Fibroblast of skin of scalp (primary cell): ENCODE measurements at places on chromosomes 6 and 20.

- DNase-seq: no peak
These were observed 546.2 kb downstream of the MEI4 start for GRCh38 chr6:78199044-78199443.

- DNase-seq: no peak
These were observed 538.5 kb downstream of the BMP2 start for GRCh38 chr20:7305976-7306375.

DNA sequence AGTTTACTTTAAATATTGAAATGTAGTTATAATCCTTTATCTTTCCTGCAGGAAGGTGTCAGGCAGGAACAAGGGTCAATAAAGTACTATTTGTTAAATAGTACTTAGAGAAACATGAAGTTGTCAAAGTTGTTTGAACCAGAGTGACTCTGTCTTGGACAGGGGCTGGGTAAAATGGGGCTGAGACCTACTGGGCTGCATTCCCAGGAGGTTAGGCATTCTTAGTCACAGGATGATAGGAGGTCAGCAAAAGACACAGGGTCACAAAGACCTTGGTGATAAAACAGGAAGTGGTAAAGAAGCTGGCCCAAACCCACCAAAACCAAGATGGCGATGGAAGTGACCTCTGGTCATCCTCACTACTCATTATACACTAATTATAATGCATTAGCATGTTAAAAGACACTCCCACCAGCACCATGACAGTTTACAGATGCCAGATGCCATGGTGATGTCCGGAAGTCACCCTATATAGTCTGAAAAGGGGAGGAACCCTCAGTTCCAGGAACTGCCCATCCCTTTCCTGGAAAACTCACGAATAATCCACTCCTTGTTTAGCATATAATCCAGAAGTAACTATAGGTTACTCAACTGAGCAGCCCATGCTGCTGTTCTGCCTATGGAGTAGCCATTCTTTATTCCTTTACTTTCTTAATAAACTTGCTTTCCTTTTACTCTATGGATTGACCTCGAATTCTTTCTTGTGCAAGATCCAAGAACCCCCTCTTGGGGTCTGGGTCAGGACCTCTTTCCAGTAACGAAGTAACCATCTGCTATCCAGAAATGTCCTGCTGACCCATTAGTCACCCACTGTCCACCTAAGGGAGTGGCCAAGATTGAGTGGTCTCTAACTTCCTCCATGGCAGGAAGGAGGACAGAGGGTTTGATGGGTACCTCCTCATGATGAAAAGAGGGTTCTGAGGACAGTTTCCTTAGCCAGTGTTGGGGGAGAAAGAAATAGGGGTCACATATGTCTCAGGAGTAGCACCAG is 19.6 kb downstream of the SLC22A2 start:
- no peak for DNase-seq

GRCh38 chr6:142943711-142944123 is 1.3 kb downstream of the HIVEP2 start:
- DNase-seq: no peak

DNA sequence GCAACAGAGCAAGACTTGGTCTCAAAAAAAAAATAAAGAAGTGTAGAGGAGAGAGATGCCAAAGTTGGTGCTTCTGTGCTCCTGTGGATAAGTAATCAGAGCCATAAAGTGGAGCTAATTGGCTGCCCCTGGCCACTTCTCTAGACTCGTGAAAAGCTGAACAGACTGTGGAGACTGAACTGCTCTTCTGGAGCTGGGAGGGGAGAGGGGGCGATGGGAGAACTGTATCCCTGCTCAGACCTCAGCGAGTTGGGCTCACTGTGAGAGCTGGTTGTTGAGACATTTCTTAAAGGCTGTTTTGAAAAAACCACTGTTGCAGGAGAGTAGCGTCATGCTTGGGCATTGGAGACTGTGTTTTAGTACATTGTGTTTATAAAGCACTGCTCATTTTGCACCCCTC is 125.7 kb downstream of the TCP11 start:
- no peak for DNase-seq

GRCh38 chr6:149897015-149897697 is 757 bp downstream of the RAET1E start:
- DNase-seq: peak; percentile 82

- DNase-seq: no peak
These were observed 149.7 kb downstream of the ID4 start for GRCh38 chr6:19986691-19987438.

GRCh38 chr6:117915846-117916245 is 8.8 kb downstream of the SLC35F1 start:
- DNase-seq: no peak

DNA sequence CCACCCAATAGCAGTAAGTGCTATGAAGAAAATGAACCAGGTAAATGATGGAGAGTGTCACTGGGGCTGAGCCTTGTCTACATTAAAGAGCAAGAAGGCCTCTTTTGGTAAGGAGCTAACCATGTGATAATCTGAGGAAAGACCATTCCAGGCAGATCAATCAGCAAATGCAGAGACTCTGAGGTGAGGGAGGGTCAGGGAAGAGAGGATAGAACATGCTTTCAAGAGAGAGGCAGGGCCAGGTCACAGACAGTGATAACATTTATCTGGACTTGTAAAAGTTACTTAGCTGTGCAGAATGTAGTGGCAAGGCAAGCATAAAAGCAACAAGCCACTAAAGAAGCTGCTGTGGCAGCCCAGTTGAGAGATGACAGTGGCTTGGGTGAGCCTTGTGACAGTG is 197.3 kb downstream of the TASP1 start:
- no peak for DNase-seq

GRCh38 chr20:59325142-59325523 is 24.7 kb downstream of the EDN3 start:
- DNase-seq: peak; percentile 48

DNA sequence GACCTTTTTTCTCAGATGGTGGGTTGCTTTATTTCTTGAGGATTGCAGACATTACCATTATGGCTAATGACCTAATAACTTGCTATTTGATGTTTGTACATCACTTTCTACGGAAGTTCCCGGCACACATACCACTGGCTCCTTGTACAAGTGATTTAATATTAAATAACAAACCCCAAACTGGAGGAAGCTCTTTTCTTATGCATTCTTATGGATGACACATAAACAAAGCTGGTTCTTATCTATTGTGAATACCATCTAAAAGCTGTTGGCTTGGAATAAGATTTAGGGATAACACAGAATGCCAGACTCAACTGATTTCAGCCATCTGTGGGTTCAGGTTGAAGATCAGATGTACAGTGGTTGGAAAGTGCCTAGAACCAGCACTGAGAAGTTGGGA is 272.6 kb downstream of the TSHZ2 start:
- no peak for DNase-seq

DNA sequence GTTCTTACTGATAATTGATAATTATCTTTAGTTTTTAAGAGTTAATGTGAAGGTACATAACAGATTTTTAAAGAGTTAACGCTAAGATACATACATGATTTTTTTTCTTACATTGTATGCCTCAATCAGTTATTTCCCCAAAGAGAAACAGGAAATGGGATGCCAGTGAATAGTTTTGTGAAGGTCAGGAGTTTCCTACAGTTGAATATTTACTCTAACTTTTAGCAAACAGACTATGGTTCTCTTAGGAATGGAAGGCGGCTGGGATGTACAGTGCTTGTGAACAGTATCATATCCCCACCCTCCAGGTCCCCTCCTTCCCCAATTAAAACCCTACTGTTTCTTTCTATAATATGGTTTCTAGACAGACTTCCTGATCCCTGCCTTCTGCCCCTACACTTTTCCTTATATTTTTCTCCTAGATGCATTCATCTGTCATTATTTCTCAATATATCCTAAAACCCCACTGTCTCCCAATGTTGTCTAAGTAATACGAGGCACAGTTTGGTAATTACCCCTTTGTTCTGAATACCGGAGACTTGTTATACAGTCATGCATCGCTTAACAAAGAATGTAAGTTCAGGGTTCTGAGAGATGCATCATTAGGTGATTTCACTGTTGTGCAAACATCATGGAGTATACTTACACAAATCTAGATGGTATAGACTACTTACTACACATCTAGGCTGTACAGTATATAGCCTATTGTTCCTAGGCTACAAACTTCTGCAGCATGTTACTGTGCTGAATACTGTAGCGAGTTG is 29.2 kb downstream of the SLC35A1 start:
- DNase-seq: no peak

DNA sequence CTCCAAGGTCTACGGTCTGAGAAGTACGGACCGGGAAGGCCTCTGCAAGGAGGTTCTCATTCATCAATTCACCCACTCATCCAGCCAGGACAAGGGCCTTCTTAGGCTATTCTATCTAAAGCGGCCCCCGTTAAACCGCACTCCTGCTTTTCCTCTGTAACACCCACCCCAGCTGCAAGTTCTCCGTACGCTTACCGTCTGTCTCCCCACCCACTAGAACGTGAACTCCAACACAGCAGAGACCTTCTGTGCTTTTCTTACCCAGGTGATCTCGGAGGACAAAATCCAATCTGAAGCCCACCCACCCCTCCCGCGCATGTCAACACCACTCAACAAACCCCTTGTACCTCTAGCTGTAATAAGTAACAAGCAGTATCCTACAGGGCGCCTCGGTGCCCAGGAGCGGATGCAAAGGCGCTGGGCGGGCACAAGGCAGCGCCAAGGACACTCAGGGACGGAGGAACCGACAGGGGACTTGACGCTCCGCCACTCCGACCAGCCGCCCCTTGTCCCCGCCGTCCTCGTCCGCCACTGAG is 351 bp downstream of the AURKA start:
- DNase-seq: no peak

DNA sequence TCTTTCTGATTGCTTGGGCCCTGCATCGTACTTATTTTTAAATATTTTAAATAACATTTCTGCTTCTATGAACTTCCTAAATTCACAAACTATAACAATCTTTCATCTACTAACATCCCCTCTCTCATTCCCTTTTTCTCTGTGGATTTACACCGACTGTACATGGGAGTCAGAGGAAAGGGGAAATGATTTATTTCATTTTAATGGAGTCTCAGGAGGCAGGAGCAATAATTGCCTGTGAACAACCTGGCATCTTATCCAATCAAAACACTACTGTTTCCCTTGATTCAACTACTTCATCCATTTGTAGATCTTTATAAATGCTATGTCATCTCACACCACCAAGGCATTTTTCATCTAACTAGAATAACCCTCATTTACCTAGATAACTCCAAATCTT is 89.6 kb downstream of the FHL5 start:
- no peak for DNase-seq

DNA sequence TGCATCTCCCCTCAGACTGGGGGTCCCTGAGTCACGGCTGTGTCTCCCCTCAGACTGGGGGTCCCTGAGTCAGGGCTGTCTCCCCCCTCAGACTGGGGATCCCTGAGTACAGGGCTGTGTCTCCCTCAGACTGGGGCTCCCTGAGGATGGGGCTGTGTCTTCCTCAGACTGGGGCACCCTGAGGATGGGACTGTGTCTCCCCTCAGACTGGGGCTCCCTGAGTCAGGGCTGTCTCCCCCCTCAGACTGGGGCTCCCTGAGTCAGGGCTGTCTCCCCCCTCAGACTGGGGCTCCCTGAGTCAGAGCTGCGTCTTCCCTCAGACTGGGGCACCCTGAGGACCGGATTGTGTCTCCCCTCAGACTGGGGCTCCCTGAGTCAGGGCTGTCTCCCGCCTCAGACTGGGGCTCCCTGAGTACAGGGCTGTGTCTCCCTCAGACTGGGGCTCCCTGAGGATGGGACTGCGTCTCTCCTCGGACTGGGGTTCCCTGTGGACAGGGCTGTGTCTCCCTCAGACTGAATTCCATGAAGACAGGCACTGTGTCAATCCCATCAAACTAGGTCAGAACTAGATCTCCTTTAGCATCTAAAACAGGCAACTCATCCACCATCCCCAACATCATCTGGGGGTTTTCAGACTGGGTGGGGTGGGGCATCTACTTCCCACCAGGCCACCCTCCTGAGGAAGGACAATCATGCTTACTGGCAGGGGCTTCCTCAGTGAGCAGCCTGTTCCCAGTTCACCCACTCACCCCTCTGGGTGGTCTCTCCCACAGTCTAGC is 60.7 kb downstream of the MRPL14 start:
- DNase-seq: no peak
